Activated naive CD4-positive, alpha-beta T cell treated with anti-CD3 and anti-CD28 coated beads, Interleukin-2, amount 10 ng/mL, durations not matched to agents 5 hours and 36 hours (primary cell): ENCODE measurements at places on chromosomes 2 and 18. TPM values are rescaled to one million over a fixed set of nuclear protein-coding genes. Genes with fewer than 3 reads are reported as not detected.

Gene ANO7
- 0.77 TPM for total RNA-seq

Gene UGT1A3
- not detected for total RNA-seq

Gene ABCA12
- total RNA-seq: not detected

Gene CD207
- total RNA-seq: not detected

Gene TGFA
- not detected for total RNA-seq

Gene RIT2
- total RNA-seq: not detected

Gene CAB39
- total RNA-seq: 166 TPM

Gene CD8B
- total RNA-seq: 2.6 TPM

Gene C2orf15
- total RNA-seq: 0.79 TPM

Gene ALPP
- total RNA-seq: not detected

Gene C2orf92
- 8.3 TPM for total RNA-seq

Gene DSC2
- not detected for total RNA-seq

Gene GPR39
- not detected for total RNA-seq

Gene ACYP2
- 16.0 TPM for total RNA-seq

Gene REG3G
- total RNA-seq: not detected

Gene REG1A
- not detected for total RNA-seq
